HepG2 (cell line): ENCODE measurements at places on chromosomes 4 and X.

DNA sequence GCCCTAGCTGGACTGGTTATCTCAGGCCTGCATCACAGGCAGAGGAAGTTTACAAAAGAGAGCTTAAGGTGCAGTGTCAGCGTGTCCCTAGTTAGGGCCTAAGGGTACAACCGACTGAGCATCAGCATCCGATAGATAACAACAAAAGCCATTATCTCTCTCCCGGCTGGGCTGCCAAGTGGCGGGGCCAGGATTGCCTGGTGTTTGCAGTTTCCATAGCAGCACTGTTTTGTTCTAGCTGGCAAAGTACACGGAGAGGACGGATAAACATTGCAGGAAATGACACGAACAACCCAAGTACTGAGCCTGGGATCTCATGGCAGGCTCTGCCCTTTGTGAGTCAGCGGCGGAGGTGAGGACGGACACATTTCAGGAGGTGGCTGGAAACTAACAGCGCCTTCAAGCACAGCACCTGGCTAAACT lies 104.7 kb upstream of the NOCT start:
- H3K4me1 ChIP-seq, result peaks cover 18% of the 10 kb centered on the region
- no peak overlapping the region for H3K4me3 ChIP-seq
- H3K36me3 ChIP-seq, result no peaks in the 10 kb centered on the region
- DNase-seq, result peak; percentile 55

DNA sequence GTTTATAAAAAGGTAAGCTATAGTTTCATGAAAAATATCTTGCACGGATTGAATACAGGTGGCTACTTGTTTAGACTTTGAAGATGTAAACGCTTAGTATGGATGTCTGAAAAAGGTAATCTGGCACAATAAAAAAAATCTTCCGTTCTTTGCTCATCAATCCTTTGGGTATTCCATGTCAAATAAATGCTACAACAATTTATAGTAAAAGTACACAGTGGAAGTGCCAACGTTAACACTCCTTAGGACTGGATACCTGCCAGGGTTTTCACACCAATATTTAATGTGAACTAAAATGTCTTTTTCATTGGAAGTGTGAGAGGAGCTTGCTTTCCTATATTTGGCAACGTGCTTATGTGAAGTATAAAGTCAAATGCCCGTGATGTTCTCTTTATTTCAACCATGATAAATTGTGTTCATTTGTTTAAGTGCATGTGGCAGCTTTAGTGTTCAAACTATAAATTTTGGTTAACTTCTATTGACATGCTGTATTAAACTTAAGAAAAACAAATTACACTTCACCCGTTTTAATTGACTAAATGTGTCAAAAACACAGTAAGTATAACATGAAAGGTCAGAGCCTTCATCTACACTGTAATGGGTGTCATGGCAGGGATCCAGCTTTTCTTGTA lies 121.7 kb upstream of the HAND2 start:
- no peaks in the 10 kb centered on the region for H3K4me1 ChIP-seq
- DNase-seq, result no peak
- H3K27me3 ChIP-seq, result no peaks in the 10 kb centered on the region
- no peaks in the 10 kb centered on the region for H3K36me3 ChIP-seq
- no peak overlapping the region for H3K4me3 ChIP-seq
- no peak overlapping the region for H3K27ac ChIP-seq

DNA sequence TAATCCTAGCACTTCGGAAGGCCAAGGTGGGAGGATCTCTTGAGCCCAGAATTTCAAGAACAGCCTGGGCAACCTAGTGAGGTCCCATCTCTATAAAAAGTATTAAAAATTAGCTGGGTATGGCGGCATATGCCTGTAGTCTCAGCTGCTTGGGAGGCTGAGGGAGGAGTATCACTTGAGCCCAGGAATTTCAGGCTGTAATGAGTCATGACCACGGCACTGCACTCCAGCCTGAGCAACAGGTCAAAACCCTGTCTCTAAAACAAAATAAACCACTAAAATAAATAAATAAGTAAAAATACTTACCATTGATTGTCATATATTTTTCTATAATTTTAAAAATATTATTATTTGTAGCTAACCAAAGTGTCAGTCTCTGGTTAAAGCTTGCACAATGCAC lies 315.6 kb upstream of the SMIM31 start:
- H3K36me3 ChIP-seq, result no peaks in the 10 kb centered on the region
- no peak overlapping the region for H3K27ac ChIP-seq
- H3K27me3 ChIP-seq, result no peaks in the 10 kb centered on the region

DNA sequence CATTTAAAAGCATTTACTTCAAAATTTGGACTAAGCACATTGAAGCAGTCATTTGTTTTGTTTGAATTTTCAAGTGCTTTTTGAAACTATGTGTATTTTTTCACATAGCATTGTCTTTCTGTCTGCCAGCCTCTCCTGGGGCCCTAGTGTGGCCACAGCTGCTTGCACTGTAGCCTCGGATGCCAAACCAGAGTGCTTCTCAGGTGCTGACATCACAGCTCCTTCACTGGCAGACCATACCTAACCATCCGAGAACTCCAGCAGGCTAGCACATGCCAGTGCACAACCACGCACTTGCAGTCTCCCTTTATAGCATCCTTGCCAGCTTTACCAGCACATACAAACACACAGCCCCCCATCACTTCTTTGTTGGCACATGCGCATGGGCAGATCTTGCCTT lies 1019.7 kb downstream of the STPG2 start:
- no peaks in the 10 kb centered on the region for H3K4me1 ChIP-seq
- no peaks in the 10 kb centered on the region for H3K27me3 ChIP-seq
- no peak overlapping the region for H3K4me3 ChIP-seq
- H3K27ac ChIP-seq, result no peak overlapping the region
- H3K36me3 ChIP-seq, result no peaks in the 10 kb centered on the region

- no peaks in the 10 kb centered on the region for H3K27me3 ChIP-seq
- DNase-seq, result no peak
- H3K4me3 ChIP-seq, result no peak overlapping the region
These were observed 12.0 kb downstream of the TMEM187 start for GRCh38 chrX:153984351-153985178.

DNA sequence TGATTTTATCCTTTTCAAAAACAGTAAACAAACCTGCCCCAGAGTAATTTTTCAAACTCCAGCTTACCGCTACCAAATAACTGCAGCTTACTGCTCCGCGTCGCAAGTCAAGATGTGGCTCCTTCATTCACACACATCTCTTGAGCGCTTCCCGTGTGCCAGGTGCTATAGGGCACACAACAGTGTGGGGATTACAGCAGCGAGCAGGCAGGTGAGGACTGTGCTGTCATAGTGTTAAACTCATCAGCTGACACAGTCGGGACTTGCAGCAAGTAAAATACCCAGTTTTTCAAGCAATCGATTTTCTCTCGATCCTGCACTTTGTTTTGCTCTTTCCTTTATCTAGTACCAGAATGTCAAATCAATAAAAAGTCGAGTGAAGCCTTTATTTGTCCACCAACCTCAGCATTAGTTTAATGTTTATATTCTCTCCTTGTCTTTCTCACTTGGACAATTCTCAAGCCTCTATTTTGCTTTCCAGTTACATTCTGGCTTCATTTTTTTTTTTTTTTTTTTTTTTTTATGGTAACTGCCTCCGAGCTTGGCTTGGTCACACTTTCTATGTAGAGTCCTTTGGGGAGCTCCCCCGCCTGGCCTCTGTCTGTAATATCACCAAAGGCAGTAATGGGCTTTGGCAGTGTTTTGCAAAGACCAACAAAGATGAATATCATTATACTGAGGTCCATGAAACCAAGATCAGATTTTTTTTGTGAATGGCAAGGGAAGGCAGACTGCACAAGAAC lies 8.3 kb upstream of the ASB5 start:
- no peaks in the 10 kb centered on the region for H3K36me3 ChIP-seq
- no peaks in the 10 kb centered on the region for H3K27me3 ChIP-seq
- peak overlapping the region; percentile 34; the same call in 1 of the 2 replicates for H3K4me3 ChIP-seq
- H3K27ac ChIP-seq, result no peak overlapping the region
- DNase-seq, result peak; percentile 39

DNA sequence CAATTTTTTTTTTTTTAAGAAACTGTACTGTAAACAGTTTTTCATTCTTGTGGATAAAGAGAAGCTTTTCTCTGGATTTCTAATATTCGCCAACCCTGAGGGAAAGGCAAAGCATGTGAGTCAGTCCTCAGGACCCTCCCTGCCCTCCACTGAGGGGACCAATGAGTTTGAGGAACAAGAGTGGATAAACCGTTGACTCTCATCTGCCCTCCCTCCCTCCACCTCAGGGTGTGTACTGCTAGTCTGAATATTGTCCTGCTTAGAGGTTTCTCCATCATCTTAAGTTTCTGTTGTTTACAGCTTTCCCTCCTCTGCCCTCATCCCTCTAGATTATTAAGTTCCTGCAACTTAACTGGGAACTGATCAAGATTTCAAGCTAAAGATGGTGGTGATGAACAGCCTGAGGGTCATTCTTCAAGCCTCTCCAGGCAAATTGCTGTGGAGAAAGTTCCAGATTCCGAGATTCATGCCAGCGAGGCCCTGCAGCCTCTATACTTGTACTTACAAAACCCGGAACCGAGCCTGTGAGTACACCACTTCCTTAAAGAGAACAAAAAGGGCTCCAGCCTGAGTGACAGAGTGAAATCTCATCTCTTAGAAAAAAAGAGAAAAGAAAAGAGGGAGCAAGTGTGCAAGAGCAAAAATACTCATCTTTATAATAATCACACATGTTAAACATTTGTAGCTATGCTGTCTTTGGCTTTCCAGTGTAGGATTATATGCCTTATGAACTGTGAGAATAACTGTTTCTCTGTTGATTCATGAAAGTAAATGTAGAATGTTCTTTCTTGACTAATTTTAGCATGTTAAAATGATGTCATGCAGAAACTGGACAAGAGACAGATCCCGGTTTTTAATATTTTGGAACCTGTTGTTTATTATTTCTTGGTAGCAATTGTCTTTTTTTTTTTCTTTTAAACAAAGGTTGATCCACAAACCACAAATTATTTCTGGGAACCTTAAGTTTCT lies 11.9 kb downstream of the CA5B start:
- H3K4me3 ChIP-seq, result no peak overlapping the region
- H3K4me1 ChIP-seq, result peaks cover under 1% of the 10 kb centered on the region; the same call in 1 of the 2 replicates
- no peak for DNase-seq
- H3K36me3 ChIP-seq, result no peaks in the 10 kb centered on the region

GRCh38 chrX:46628460-46629371 lies 55.2 kb downstream of the CHST7 start:
- no peaks in the 10 kb centered on the region for H3K27me3 ChIP-seq
- no peak overlapping the region for H3K4me3 ChIP-seq
- no peak for DNase-seq
- H3K4me1 ChIP-seq, result peaks cover 12% of the 10 kb centered on the region
- no peaks in the 10 kb centered on the region for H3K36me3 ChIP-seq
- H3K27ac ChIP-seq, result no peak overlapping the region

DNA sequence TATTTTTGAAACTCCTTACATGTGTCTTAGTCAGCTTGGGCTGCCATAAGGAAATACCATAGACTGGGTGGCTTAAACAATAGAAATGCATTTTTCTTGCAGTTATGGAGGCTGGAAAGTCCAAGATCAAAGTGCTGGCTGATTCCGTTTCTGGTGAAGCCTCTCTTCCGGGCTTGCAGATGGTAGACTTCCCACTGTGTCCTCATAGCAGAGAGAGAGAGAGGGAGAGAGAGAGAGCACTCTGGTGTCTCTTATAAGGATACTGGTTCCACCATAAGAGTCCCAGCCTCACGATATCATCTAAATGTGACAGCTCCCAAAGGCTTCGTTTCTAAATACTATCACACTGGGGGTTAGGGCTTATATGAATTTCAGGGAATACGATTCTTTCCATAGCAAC lies 39.7 kb downstream of the ENPEP start:
- H3K36me3 ChIP-seq, result no peaks in the 10 kb centered on the region
- DNase-seq, result no peak
- no peaks in the 10 kb centered on the region for H3K27me3 ChIP-seq

DNA sequence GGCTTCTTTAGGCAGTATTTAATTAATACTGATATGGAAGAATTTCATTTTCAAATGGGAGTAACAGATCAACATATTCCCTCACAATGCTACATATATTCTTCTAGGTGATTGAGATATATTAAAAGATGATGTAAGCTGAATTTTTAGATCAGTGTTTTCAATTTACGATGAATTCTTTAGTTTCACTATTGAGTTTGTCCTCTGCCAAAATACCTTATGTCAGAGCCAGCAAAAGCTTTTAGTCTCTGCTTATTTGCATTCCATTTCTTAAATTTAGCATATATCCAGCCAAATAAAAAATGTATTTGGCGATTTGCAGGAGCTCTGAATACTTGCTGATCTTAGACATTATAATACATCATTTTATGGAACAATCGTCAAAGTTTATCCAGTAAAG lies 144.3 kb downstream of the MOSPD2 start:
- DNase-seq, result no peak
- H3K27ac ChIP-seq, result no peak overlapping the region
- H3K36me3 ChIP-seq, result no peaks in the 10 kb centered on the region
- no peaks in the 10 kb centered on the region for H3K4me1 ChIP-seq

DNA sequence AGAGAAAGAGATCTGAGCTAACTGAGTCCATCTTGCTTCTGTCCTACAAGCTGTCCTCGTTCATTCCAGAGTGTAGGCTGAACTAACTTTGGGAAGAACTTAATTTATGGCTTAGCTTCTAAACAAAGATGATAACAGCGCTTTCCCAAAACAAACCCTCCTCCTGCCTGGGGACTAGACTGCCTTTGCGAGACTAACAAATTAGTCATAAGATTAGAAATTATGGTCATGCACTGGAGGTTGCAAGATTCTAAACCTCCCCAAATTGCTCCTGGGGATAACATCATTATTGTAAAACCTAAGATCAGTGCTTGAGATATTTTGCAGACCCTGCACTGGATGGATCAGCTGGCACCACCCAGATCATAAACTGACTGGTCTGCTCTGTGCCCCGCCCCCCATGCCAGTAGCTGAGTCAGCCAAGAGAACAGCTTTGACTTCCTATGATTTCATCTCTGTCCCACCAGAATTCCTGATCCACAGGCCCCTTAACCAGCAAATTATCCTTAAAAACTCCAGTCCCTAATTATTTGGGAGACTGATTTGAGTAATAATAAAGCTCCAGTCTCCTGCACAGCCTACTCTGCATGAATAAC lies 883.3 kb downstream of the TRIML1 start:
- DNase-seq, result no peak
- no peaks in the 10 kb centered on the region for H3K36me3 ChIP-seq
- H3K4me1 ChIP-seq, result no peaks in the 10 kb centered on the region

DNA sequence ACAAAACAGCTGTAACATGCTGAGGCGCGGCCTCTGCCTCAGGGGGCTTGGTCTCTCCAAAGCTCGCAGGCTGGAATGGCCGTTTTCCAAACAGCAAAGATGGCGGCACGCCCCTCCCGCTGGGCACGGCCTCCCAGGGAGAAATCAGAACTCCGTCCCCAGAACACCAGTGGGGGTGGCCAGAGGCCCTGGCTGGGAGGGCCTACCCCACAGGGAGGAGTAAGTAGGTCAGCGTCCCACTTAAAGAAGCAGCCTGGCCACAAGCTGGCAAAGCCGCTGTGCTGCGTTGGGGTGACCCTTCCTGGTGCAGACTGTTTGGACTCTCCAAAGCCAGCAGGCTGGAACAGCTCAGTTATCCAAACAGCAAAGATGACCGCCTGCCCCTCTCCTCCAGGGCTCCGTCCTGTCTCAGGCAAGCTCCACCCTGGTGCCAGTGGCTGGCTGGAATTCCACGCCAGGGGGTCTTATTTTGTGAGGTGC lies 862.8 kb downstream of the TRIML1 start:
- H3K36me3 ChIP-seq, result no peaks in the 10 kb centered on the region
- no peaks in the 10 kb centered on the region for H3K27me3 ChIP-seq
- H3K27ac ChIP-seq, result no peak overlapping the region
- H3K4me3 ChIP-seq, result no peak overlapping the region
- H3K4me1 ChIP-seq, result no peaks in the 10 kb centered on the region
